Cerebellum (tissue), 4 donors: ENCODE measurements at places on chromosomes 5 and 9.

DNA sequence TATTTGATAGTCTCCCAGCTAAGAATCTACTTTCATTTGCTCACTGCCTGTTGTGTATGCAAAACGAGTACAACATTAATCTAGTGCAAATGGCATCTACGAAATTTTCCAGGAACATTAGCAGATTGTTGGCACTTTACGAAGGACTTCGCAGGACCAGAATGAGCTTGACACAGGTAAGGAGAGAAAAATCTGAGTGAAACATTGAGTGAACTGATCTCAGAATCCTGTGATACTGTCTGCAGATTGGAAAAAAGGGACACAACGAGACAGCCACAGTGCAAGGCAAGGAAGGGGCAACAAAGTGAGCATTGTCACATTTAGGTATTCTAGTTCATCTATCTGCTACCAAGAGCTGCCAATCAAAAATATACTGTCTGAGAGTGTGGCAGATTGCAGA is 350.5 kb downstream of the ZNF608 start:
- no peak for DNase-seq

DNA sequence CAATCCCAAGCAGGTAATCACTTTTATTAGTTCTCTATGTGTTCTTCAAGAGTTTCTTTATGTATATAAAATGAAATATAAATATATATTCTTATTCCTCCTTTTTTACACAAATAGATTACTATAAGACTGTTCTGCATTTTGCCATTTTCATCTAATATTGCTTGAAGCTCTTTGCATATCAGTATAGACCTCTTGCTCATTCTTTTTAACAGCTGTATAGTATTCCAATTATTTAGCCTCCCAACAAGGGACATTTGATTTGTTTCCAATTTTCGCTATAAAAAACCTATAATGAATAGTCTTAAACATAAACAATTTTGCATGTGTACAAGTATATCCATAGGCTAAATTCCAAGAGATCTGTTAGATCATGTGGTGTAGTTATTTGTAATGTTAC is 25.2 kb downstream of the CETN3 start:
- no peak for DNase-seq

DNA sequence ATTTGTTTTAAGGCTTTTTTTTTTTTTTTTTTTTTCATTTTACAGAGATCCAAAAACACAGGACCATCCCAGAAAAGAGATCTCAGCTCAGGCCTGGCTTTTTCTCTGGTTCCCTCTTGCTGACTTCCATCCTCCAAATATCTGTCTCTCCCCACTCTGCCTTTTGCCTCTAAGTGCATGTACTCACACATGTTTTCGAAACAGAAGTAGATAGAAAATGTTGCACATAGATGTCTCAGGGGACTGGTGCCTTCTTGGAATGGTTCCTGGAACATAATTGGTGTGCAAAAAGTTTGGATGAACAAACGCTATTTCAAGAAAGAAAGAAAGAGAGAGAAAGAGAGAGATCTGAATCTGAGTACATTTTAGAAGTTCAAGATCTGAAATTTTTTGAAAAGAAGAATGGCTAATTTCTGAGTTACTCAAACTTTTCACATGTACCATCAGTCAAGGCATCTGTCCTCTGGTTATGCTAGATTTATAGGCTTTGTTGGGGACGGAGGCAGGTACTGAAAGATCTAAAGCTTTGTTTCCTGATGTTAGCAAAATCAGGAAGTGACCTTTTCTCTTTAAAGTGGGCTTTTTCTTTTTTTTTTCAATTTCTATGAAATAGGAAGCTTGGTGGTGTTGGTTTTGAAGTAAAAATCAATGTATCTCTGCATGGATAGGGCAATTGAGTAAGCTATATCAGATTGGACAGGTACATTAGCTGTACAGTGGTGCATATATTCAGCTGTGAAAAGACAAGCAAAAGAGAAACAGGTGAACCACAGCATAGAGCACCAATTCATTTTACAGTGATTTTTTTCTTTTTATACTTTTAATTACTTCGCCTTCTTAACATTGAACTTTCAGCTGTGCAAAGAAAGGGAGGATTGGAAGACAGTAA is 8.5 kb upstream of the TNFSF8 start:
- no peak for DNase-seq

DNA sequence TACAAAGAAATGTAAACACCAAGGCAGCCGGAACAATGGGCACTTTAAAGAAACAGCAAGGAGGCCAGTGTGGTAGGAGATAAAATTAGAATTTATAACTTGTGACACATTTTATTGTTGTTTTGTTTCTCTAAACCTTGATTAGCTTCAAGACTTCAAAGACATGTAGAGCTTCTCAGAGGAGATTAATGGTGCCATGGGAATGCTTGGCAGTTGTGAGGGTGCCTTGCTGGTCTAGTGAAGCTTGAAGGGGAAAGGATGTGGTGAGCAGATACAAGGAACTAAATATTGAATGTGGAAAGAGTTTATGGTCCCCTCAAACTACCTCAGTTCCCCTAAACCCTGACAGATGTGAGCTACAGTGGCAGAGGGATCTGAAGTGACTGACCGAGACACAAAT is 322.4 kb upstream of the ADAMTS16 start:
- DNase-seq: no peak

DNA sequence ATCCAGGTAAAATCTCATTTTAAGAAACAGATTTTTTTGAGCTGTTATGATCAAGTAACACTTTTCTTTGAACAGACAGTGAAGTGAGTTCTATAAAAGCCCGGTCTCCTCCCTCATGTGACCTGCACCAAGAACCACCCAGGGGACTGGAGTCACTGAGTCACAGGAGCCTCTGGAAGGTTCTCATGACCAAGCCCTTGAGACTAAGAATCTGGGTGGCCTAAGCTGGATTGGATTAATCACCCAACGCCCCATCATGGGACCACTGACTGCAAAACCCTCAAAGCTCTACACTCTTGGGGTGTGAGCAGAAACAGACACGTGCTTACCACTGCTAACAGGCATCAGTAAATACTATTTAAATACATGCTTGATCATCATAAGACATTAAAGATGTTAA is 48.4 kb downstream of the SECISBP2 start:
- DNase-seq: no peak

DNA sequence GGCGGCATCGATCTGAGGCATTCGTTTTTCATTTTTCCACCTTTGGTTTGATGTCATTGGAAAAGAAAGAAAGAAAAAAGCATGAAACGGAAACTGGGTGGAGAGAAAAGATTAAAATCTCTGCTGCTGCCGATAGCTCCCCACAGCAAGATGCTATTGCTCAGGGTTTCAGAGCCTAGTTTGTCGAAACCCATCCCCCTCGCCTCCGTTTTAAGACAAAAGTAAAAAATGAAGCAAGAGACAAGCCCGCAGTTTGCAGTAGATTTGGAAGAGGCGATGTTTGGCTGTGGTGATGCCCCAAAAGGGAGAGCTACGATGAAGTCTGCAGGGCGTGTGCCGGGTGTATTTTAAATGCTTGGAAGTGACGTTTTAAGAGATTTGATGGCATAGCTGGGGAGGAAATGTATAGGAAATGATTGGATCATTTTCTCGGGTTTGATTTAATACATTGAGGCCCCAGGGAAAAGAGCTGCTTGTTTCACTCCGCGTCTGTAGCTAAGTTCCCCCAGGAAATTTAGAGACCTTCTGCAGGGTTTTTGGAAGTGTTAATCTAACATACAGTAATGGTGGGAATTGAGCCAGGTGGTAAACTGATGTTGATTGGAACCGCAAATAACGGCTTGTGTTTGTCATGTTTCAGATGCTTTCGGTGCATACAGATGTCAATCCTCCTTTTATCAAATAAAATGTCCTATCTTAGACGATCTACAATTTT is 909 bp downstream of the NDFIP1 start:
- peak; percentile 31 for DNase-seq

DNA sequence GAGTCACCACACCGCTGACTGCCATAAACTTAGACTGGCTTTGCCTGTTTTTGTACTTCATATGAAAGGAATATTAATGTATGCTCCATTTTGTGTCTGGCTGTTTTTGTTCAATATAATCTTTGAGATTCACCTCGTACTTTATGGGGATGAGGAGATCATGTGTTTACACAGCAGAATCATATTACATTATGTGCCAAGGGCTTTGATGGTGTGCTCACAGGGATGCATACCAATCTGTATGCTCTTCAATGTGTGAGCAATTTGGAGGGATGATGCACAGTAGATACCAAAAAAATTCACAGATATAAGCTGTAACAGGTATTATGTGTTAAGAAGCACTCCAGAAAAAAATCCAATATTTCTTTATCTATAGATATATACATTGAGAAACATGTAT is 113.7 kb downstream of the GABRB2 start:
- no peak for DNase-seq

DNA sequence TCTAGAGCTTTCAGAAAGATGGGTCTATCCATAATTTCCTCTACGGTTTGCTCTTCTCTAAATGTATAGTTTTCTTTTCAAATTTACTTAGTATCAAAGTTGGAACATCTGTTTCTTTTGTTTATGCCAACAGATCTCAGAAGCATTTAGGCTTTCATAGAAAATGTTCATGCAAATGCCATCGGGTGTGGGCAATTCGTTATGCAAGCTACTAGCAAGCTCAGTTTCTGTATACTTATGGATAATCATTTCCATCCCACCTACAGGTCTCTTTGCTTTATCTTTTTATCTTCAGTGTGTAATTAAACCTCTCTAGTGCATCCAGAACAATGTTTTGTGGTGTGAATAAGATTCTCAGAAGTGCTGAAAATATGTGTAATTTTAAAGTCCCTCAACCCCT is 59.9 kb downstream of the NUDT12 start:
- no peak for DNase-seq

DNA sequence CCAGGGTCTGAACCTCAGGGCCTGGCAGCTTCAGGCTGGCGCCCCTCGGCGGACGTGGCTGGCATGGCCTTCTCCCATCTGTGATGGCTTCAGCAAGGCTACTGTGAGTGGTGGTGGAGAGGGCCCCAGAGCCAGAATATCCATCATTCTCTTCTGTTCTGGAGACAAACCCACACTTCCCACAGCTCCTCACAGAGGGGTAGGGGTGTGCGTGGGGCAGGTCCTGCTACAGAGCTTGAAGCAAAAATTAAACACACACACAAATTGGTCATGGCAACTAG is 9.6 kb downstream of the GPX3 start:
- DNase-seq: no peak

- DNase-seq: no peak
Observed at GRCh38 chr5:149301744-149302380, 30.2 kb downstream of the AFAP1L1 start.

- no peak for DNase-seq
Observed at GRCh38 chr5:76836585-76836984, 13.2 kb upstream of the S100Z start.

DNA sequence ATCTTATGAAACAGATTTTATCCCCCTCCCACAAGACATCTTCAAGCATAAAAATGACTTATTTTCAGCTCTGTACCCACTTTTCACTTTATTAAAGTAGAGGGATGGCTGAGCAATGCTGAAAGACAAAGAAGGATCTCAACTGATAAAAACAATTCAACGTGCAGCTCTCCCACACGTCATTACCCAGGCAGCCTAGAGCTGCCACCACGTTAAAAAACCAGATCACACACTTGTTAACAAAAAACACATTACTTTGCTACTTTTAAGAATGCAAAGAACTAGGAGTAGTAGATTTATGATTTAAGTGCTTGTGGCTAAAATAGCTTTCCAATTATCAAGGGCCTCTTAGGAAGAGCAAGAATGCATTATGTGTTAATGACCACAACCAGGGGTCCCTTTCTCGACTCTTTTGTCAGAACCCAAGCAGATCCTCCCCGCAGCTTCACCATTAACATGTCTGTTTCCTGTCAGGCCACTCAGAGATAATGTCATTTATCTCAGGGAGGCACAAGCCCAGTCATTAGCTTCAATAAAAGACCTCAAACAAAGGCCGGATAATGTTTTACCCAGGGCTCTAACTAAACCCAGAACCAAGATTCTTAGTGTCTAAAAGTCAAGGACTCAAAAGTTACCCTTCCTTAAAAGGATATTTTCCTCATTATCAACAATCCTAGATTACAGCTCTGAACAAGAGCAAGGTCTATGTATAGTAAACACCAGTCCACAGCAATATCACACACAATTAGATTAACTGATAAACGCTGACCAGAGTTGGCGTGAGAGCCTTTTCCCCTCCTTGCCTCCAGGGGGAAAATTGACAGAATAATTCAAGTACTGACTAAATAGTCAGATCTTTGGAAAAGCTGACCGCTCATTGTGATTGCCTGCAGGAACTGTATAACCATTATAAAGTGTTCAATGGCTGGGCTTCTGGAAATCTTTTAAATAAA is 7.5 kb downstream of the ZNF608 start:
- no peak for DNase-seq

GRCh38 chr9:17653947-17654465 is 75.1 kb downstream of the SH3GL2 start:
- DNase-seq: no peak

- no peak for DNase-seq
Observed at GRCh38 chr5:38867032-38867398, 21.2 kb downstream of the OSMR start.

GRCh38 chr5:35899800-35900199 is 38.6 kb downstream of the CAPSL start:
- no peak for DNase-seq

DNA sequence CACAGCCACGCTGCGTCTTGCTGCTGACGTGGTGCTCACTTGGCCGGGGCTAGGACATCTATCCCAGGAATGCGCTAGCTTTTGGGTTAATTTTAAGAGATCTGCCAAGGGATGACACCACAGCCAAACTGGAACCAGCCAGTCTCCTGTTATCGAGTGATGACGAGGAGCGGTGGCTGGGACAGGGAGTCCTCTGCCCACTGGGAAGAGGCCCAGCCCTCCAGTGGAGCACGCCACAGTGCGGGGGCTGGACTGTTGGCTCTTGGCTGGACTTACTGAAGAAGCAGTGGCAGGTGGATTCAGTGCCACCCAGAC is 55.1 kb upstream of the PHYKPL start:
- DNase-seq: peak; percentile 52

GRCh38 chr5:116144103-116144502 is 59.3 kb downstream of the COMMD10 start:
- DNase-seq: no peak

- DNase-seq: no peak
Observed at GRCh38 chr5:109769597-109770291, 80.0 kb downstream of the MAN2A1 start.

- DNase-seq: no peak
Observed at GRCh38 chr9:96171728-96172127, 130.2 kb downstream of the HSD17B3 start.

DNA sequence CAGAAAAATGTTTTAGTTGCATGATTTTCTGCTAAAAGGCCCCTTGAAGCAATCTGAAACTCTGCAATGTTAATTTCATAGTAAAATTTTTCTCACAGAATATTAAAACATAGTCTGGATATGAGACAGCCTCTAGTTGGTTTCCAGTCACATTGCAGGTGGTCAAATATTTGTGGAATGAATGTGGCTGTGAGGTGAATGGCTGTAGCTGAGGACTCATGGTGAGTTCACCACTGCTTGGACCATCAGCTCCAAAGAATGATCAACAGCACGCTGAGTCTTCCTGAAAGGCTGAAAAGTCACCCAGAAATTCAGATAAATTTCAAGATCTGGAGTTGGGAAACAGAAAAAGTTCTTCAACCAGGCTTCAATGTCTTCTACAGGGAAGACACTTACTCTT is 79.8 kb downstream of the MAT2B start:
- no peak for DNase-seq

- no peak for DNase-seq
Observed at GRCh38 chr5:67266654-67267350, 70.2 kb upstream of the CD180 start.
